ENCODE measurements at places on chromosomes 7 and 10. TPM values are rescaled to one million over a fixed set of nuclear protein-coding genes. Genes with fewer than 3 reads are reported as not detected.

The HPSE2 gene
- not detected for total RNA-seq

The GPR22 gene
- total RNA-seq = not detected

The PDAP1 gene
- 102 TPM for total RNA-seq

The ARMC3 gene
- total RNA-seq = not detected

The WNT2 gene
- total RNA-seq = not detected

The KLLN gene
- 0.08 TPM for total RNA-seq

The PIP gene
- total RNA-seq = not detected

The NME8 gene
- total RNA-seq = not detected

The CPXM2 gene
- total RNA-seq = under 0.01 TPM

The SRRM3 gene
- total RNA-seq = 0.30 TPM

All from hair follicular keratinocyte (primary cell).